Frontal cortex (tissue), 4 donors: ENCODE measurements at places on chromosomes 1 and 21.

- no peak for DNase-seq
Observed at GRCh38 chr1:42929434-42930177, 29.1 kb downstream of the SLC2A1 start.

DNA sequence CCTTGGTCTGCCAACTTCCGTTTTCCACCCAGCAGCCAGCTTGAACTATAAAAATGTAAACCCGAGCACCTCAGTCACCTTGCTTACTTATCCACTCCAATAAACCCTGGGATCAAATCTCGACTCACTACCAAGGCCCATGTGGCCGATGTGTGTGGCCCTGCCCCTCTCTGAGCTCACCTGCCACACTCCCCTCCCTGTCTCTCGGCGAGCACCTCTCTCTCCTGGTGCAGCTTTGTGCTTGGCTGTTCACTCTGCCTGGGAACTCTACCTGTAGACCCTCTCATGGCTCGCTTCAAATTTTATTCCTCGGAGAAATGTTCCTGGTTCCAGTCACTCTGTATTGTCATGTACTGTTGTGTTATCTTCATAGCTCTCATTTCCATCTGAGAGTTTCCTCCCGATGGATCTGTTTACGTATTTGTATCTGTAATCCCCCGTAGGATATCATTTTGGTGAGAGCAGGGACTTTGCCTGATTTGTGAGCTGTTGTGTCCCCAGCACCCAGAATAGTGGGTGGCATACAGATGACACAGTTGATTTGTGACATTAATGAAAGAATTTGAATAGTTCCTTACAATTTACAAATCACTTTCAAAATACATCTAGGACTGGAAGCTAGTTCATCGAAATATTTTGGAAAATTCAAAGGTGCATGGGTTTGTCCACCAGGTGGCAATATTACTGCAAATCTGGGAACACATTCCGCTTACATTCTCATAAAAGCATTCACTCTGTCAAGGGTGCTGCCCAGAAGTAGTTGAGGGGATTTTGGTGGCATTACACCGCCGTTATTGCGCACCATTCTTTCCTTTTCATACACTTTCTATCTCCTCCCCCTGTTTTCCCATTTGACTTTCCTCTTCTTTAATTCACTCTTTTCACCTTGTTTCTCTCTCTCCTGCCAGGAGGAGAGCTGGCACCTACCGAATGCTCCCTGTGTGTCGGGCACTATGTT is 95.3 kb downstream of the ABCA4 start:
- peak; percentile 65 for DNase-seq

DNA sequence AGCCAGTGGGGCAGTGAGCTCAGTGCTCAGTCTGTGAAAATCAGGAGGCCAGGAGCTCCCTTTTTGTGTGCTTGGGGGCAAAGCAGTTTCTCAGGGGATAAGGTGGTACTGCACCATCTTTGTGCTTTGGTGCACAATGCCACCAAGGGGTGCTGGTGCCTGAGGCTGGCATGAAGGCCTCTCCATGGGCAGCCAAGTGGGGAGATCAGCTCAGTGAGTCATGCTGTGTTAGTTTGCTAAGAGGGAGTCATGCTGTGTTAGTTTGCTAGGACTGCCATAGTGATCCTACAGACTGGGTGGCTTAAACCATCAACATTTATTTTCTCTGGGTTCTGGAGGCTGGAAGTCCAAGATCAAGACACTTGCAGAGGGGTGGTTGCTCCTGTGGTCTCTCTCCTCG is 428.1 kb downstream of the PRDM2 start:
- DNase-seq: no peak

GRCh38 chr1:58396150-58396549 is 150.4 kb downstream of the OMA1 start:
- no peak for DNase-seq

DNA sequence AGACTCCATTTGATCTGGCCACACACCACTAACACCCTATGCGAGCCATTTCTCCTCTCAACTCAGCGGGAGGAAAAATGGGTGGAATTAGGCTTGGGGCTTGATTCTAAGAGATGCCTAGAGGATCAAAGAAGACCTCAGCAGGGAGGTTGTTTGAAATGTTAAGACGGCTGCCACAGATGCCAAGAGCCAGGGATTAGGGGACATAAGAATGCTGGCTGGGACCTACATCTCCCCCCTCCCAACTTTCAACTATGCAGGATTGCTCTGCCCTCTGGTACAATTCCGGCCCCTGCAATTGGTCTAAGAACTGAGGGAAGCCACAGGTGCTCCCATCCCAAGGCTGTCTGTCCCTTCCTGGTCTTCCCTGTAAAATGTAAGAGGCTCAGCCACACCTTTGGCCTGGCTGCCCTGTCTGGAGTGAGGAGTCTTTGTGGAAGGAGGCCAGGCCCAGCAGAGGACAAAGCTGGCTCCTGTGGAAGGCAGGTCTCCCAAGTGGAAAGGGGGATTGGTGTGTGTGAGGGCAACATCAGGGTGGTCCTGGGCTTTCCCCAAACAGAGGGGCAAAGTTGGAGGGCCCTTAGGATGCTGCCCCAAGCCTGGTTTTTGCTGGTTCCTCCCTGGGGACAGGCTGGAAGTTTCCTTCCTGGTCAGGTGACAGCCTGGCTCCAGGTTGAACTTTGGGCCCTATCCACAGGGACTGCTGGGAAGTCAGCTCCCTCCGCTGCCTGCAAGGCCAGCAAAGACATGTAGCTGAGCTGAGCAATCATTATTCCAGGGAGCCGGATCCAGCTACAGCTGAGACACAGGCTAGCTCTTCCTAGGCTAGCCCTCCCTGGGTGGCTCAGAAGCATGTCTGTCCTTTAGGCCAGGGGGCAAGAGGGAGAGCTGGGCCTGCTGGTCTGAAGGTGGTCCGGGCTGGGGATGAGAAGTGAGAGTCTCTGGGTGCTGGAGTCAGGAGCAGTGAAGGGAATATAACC is 34.5 kb upstream of the SYNC start:
- DNase-seq: no peak

DNA sequence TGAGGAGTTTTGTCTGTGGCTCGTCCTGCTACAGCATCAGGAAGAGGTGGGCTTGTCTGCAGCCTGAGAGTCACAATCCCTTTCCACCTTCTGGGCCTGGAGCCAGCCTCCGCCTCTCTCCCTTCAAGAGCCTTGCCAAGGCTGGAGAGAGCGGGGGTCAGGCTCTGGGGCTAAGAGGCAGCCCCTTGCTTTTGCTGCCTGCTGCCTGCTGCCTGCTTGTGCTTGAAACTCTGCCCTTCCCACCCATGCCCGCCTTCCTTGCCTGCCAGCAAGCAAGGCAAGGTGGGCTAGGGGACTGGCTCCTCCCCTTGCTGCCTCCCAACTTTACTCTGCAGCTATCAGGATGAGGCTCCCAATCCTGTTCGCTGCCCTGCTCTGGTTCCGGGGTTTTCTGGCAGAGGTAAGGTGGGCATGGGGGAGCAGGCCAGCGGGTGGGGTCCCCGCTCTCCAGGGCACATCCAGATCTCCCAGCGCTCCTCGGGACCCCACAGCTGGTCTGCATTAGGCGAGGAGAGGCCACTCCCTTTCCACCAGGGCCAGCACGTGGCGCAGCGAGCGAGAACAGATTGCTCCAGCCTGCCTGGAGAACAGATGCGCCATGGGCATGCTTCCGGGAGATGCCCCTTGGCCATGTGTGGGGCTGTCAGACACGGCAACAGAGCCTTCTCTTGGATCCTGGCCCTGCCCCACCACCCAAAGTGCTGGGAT is 7.5 kb upstream of the PTPN7 start:
- no peak for DNase-seq

DNA sequence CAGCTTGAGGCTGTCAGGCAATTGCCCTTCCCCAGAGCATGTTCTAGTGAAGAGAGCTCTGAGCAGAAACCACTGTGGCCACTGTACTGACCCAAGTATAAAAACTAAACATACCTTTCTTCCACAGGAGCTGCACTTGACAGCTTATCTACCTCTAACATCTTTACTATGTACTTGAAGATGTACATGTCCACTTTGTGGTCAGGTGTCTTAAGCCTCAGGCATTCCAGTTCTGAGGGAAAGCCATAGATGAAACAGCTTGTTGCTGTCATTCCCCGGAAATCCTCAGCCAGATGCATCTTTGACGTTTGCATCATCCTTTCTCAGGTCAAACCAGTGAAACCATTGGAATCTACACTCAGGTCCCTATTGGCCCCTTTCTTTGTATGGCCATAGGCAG is 70.4 kb downstream of the CHRM3 start:
- no peak for DNase-seq

- DNase-seq: no peak
Observed at GRCh38 chr21:26806801-26807295, 38.4 kb downstream of the ADAMTS1 start.

DNA sequence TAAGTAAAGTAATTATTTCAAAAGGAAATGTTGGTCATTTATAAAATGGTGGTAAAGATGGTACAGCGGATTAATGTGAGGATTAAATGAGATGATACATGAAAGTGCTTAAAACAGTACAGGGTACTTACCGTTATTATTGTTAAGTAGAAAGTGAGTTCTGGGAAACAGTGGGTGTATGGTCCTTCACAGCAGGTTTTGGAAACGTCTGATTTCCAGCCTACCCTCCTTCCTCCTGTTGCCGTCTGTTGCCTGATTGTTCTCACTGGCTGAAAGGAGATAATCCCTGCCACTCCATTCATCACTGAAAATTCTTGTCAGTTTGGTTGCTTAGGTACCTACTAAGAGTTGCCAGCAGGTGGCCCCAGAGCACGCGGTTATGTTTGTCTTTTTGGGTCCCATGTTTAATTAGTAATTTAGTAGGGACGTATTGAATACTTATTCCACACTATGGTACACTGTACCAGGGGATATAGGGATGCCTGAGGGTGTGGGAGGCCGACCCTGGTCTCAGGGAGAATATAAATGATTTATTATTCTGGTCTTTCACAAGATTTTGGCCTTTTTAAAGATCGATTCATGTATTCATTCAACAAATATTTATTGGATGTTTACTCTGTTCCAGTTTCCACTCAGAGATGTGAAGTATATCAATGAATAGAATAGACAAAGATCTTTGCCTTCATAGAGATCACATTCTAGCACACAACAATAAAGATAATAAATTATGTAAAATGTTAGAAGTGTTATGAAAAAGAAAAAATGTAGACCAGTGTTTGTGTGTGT is 30.8 kb upstream of the RPTN start:
- peak; percentile 47 for DNase-seq

GRCh38 chr21:36627242-36627641 is 71.7 kb upstream of the SIM2 start:
- no peak for DNase-seq

DNA sequence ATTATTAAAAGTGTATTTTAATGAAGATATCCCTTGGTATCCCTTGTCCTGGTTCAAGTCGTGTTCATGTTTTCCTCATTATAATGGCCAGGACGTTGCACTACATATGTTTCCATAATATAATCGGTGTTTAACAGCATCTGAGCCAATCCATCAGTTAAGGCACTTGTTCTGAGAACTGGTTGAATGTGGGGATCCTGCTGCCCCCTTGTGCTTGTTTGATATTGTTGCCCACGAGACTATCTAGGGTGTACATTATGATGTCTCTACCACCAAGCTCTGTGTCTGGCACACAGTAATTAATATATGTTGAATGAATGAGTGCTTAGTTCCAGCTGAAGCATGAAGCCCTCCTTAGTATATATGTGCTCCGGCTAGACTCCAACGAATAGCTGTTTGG is 193.0 kb downstream of the CACNA1E start:
- DNase-seq: peak; percentile 57

GRCh38 chr1:12580054-12580887 is 37.7 kb downstream of the DHRS3 start:
- DNase-seq: no peak

DNA sequence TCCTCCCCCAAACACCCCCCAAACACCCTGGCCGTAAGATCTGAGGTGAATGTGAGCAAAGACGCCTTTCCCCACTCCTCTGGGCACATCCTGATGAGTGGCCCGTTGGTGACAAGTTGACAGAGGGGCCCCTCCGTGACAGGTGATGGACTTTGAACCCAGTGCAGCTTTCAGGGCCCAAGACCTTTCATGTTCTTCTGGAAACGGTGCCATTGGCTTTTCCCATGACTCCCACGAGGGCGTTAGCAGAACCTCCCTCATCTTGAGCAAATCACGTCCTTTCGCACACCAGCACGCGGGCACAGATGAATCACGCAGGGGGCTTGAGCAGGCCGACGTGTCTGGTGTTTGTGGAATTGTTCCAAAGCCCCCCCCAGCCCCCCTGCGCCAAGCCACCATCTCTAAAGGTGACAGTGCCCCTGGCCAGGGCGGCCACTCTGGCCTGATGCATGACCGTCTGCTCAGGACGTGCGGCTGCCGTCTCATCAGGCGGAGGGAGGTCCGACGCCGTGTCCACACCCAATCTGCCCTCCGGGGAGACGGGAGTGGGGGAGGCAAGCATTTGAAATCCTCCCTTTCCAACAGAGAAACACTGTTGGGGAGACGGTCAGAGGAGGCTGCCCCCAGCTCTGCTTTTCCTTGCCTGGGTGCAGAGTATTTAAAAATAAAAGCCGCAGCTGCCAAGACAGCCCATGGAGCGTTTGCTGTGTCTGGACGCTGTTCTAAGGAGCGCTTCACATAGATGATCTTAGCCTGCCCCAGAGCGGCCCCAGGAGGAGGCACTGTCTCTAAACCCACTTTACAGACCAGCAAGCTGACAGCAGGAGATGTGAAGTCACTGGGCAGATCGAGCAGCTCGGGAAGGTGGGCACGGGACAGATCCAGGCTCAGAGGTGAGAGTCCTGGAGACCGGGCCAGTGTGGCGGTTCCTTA is 98.3 kb upstream of the ARHGEF16 start:
- no peak for DNase-seq

- no peak for DNase-seq
Observed at GRCh38 chr1:227712648-227713047, 22.5 kb downstream of the JMJD4 start.

DNA sequence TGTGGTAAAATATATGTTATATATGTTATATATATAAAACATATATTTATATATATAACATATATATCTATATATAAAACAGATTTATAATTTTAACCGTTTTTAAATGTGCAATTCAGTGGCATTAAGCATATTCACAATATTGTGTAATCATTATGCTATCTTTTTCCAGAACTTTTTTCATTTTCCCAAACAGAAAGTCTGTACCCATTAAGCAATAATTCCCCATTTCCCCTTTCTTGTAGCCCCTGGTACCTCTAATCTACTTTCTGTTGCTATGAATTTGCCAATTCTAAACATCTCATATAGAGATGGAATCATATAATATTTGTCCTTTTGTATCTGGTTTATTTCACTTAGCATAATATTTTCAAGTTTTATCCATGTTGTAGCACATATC is 10.7 kb upstream of the ARHGEF11 start:
- DNase-seq: no peak

DNA sequence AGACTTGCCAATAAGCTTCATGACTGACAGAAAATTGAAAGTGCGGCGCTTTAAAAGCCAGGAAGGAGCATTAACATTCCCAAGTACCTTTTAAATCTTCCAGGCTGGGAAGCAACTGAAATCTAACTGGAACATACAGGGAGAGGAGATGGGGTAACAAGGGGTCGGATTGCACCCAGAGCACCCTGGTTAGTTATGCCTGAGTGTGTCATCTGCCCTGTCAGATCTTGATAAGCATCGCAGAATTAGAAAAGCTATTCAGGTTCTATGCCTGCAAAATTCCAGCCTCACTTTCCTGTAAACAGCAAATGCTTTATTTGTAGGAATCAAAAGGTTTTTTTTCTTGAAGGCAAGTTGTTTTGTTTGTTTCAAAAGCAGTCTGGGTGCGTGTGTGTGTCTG is 58.5 kb downstream of the SERBP1 start:
- no peak for DNase-seq

- no peak for DNase-seq
Observed at GRCh38 chr1:27429029-27429425, 36.6 kb downstream of the GPR3 start.
